ENCODE measurements at places on chromosomes 7 and 10. TPM values are rescaled to one million over a fixed set of nuclear protein-coding genes. Genes with fewer than 3 reads are reported as not detected.

Gene NPTX2
- polyA plus RNA-seq: 12.1 TPM

Gene ARHGAP22
- 2.3 TPM for polyA plus RNA-seq

Gene IFIT2
- 3.7 TPM for polyA plus RNA-seq

Gene TMEM270
- 0.09 TPM for polyA plus RNA-seq

Gene HDAC9
- polyA plus RNA-seq: 3.3 TPM

Gene SPDYE6
- not detected for polyA plus RNA-seq

Gene SEMA3E
- 12.6 TPM for polyA plus RNA-seq

Gene MYO3A
- 0.09 TPM for polyA plus RNA-seq

Gene KCP
- polyA plus RNA-seq: 0.42 TPM

Gene ELMO1
- 14.1 TPM for polyA plus RNA-seq

Gene HTR7
- 2.1 TPM for polyA plus RNA-seq

Gene RARRES2
- polyA plus RNA-seq: 400 TPM

Gene RPP38
- polyA plus RNA-seq: 19.8 TPM

Gene PRKAR1B
- polyA plus RNA-seq: 13.7 TPM

Gene PAPSS2
- 10.2 TPM for polyA plus RNA-seq

Gene RPEL1
- 0.08 TPM for polyA plus RNA-seq

Gene METTL27
- polyA plus RNA-seq: 1.0 TPM

Gene VSTM4
- polyA plus RNA-seq: 18.7 TPM

Gene CYP3A4
- 0.79 TPM for polyA plus RNA-seq

Gene C10orf71
- polyA plus RNA-seq: not detected

Gene ASAH2B
- polyA plus RNA-seq: 2.1 TPM

Gene TRIL
- polyA plus RNA-seq: 3.3 TPM

Gene ZNF804B
- polyA plus RNA-seq: not detected

Gene RBM33
- polyA plus RNA-seq: 15.6 TPM

Gene ZNF239
- 5.3 TPM for polyA plus RNA-seq

Gene ERVW-1
- polyA plus RNA-seq: not detected

Gene NOS3
- polyA plus RNA-seq: 15.8 TPM

Gene OPALIN
- polyA plus RNA-seq: not detected

Gene UBE2D1
- polyA plus RNA-seq: 13.3 TPM

Gene CFAP69
- 2.4 TPM for polyA plus RNA-seq

Gene HOXA4
- 6.0 TPM for polyA plus RNA-seq

Gene ADCY1
- 1.2 TPM for polyA plus RNA-seq

Gene ADRA2A
- polyA plus RNA-seq: 15.0 TPM

Gene CLDN12
- 20.2 TPM for polyA plus RNA-seq

Gene CPN1
- polyA plus RNA-seq: 0.05 TPM

Gene FBH1
- polyA plus RNA-seq: 57.4 TPM

Gene EVX1
- polyA plus RNA-seq: 2.0 TPM

Gene CARD11
- 5.4 TPM for polyA plus RNA-seq

Gene SPDYE2
- 0.14 TPM for polyA plus RNA-seq

Gene CPVL
- 16.7 TPM for polyA plus RNA-seq

Gene TMEM176A
- polyA plus RNA-seq: 56.1 TPM

Gene SYT15
- polyA plus RNA-seq: 5.1 TPM

Gene CTAGE6
- not detected for polyA plus RNA-seq

Gene GSTO2
- polyA plus RNA-seq: 3.4 TPM

Gene NEUROG3
- not detected for polyA plus RNA-seq

Gene NUTM2E
- 0.47 TPM for polyA plus RNA-seq

Gene HMX2
- not detected for polyA plus RNA-seq

Gene CTAGE8
- polyA plus RNA-seq: 0.42 TPM

Gene C10orf105
- 0.11 TPM for polyA plus RNA-seq

Gene GNB2
- polyA plus RNA-seq: 279 TPM

Gene RP9
- 10.1 TPM for polyA plus RNA-seq

Gene C1QL3
- 0.05 TPM for polyA plus RNA-seq

Gene HYAL4
- not detected for polyA plus RNA-seq

Gene NEURL1
- polyA plus RNA-seq: 27.8 TPM

Gene ODAD2
- polyA plus RNA-seq: 1.6 TPM

Gene FFAR4
- polyA plus RNA-seq: 0.25 TPM

Gene PNLIPRP1
- polyA plus RNA-seq: 0.11 TPM

Measured in urinary bladder (tissue), 4 donors.